Bone marrow (tissue), 2 donors: ENCODE measurements at places on chromosomes 3 and 15.

DNA sequence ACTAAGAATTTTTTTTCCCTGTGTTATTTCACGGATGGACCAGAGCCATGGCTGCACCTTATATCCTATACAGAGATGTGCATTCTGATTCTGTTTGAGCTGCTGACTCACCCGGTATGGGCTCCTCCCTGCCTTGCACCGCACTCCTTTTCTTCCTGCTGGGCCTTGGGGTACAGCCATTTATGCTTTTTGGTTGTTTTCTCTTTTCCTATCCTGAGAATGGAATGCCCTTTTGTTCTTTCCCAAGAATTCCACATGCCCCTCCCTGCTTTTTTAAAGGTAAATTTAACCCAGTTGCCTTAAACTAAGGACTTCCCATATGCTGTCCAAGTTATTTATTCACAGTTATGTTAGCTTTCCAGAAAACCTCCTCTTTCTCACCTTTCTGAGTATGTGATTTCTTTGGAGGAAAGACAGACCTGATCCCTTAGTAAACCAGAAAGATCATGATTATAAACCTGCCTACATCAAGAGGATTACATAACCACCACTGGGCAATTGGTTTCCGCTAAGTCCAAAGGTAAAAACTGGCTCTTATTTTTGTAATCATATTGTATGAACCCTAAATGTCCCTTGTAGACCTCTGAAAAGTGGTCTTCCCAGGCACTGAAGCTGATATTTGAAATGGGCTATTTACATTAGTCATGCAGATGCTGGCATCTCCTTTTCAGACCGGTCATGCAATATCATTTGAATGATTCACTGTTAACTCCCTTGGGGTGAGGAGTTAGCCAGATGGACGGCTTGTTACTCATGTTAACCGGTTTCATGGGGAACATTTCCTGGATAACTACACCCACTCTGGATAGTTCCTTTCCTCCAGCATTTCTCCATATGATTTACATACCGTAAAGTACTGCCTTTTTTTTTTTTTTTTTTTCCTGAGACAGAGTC is 45.5 kb downstream of the TMOD3 start:
- no peak for DNase-seq

GRCh38 chr15:31499953-31500765 is 173.5 kb downstream of the KLF13 start:
- no peak for DNase-seq

DNA sequence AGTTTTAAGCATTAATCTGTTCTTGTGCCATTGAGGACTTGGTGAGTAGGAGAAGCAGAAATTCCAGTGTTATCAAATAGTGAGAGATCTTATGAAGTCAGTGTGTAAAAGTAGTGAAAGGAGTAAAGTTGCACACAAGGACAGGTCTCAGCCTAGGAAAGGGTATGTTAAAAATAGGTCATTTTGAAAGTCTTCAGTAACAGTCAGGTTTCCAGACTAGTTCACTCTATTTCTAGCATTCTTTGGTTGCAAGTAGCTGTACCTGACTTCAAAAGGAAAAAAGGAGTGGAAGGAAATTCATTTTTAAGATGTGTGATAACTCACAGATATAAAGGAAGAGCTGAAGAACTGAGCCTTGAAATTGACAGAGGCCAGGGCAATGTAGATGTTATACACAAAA is 250.1 kb upstream of the SATB1 start:
- no peak for DNase-seq

GRCh38 chr3:127915937-127916493 is 983 bp downstream of the KBTBD12 start:
- DNase-seq, result no peak

GRCh38 chr3:71444861-71445259 is 138.7 kb downstream of the FOXP1 start:
- no peak for DNase-seq
